ENCODE measurements at places on chromosomes 2 and 18.
A peak's percentile ranks its signal among the peaks of the same experiment; 100 is the strongest.

DNA sequence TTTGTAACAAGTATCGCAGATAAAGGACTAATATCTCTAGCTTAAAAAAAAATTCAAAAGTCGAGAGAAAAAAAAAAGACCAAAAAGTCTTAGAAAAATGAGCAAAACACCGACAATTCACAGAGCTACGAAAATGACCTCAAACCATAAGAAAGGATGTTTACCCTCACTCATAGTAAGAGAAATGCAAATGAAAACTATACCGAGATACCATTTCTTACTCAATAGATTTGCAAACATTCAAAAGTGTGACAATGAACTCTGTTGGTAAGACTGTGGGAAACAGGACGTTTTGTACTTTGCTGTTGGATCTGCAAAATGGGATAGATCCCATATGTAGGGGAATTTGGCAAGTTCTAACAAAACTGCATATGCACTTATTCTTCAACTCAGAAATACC is 39.9 kb upstream of the LDAH start:
- DNase-seq, result no peak

DNA sequence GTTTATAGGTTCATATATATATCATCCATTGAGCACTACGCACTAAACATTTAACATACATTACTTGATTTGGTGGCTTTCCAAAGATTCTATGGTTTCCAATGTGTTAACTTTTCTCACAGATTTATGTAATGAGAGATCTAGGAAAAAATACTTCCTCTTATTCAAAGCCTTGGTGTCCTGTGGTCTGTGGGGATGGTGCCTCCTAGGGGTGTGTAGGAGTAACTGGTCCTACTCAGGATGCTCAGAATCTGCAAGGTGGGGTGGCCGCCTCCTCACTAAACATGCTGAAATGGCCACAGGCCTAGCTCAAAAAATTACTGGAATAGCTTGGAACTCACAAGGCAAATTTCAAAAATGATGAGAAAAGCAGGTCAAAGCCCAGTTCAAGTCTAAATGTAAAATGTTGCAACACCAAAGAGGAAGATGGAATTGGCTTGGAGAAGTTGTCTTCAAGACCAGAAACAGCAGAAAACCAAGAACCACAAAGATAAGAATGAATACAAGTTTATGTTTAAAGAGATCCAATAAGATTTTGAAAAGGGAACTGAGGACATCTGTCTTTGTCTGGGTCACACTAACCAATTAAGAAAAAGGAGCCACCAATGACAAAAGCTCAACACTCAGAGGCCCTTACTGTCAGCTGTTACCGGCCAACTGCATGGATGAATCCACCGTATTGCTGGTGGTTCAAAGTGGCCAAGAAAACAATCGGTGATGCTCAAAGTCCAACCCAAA is 11.5 kb downstream of the GPR55 start:
- DNase-seq, result peak; percentile 43

DNA sequence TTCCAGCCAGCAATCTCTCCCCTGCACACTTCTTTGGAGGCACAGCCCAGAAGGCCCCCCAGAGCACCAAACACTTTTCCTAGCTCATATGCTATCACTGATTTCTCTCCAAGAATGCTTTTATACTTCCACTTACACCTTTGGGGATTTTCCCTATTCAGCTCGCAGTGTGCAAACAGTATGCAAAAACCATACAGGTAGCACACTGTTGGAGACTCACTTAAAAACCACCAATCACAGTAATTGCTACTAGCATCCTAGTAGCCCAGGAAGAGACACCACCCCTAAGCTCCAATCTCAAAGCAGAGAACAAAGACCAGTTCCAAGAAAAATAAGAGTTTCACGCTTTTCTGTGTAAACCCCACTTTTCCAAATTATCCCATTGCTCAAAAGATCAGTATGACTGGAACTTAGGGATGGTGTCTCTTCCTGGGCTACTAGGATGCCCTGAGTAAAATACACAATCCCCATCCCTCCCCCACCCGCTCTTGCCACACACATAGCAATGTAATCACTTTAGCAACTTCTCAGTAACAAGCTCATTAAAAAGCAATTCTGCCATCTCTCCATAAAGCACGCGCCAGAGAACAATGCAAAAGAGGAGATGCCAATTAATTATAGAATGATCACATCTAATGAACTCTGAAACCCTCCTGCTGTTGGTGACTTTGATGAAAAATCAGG is 43.0 kb downstream of the KLF7 start:
- peak; percentile 83 for DNase-seq

DNA sequence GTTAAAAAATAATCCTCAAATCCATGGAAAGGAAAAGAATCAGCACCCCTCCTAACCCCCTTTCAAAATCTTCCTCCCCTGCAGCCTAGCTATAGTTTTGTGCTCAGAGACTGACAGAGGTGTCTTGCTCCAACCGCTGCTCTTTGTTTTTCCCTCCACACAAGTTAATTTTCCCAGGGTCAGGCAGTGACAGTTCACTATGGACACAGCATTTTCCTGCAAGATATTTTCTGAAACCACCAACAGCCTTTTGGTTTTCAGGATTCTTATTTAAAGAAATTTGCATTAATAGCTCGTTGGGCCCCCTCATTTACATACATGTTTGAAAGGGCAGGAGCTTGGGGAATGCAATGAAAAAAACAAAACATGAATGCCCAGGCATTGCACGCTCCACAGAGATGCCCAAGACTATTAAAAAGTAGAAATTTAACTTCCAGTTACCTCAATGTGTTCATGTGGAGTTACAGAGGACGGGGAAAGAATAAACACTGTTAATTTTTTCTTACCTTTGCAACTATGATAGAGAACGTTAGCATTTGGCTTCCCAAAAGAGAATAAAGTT is 71.4 kb upstream of the CXCR4 start:
- DNase-seq, result no peak
